ENCODE measurements at places on chromosomes 2 and 18. TPM values are rescaled to one million over a fixed set of nuclear protein-coding genes. Genes with fewer than 3 reads are reported as not detected.

The LCT gene
- 0.05 TPM for total RNA-seq

The ADGRF3 gene
- 1.6 TPM for total RNA-seq

DNA sequence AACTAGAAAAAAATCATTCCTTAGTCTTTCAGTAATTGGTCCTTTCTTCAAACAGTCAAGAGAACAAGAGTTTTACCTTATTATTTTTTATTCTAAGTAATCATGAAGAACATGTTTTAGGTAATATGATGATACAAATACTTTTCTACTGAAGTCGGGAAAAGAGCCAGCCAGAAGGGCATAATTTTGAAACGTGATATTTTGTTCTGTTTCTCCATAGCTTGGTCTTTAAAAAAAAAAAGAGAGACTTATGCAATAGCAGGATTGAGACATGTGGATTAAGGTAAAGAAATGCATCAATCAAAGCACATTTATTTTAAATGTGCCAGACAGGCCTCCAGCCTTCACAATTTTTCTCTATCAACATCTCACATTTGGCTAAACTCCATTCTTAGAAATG lies 1016.8 kb downstream of the CNTNAP5 start:
- H3K27ac ChIP-seq = no peak overlapping the region
- H3K4me3 ChIP-seq = no peak overlapping the region
- H3K4me1 ChIP-seq = no peaks in the 10 kb centered on the region
- DNase-seq = no peak

The CGREF1 gene
- 0.34 TPM for total RNA-seq

GRCh38 chr2:220064111-220065030 lies 436.9 kb downstream of the SLC4A3 start:
- H3K36me3 ChIP-seq = no peaks in the 10 kb centered on the region
- H3K27ac ChIP-seq = no peak overlapping the region
- no peak for DNase-seq
- H3K4me3 ChIP-seq = no peak overlapping the region
- H3K4me1 ChIP-seq = no peaks in the 10 kb centered on the region

GRCh38 chr2:27351802-27352598 lies 4.6 kb downstream of the GTF3C2 start:
- no peaks in the 10 kb centered on the region for H3K36me3 ChIP-seq
- H3K4me3 ChIP-seq = no peak overlapping the region
- DNase-seq = no peak
- H3K27me3 ChIP-seq = no peaks in the 10 kb centered on the region

DNA sequence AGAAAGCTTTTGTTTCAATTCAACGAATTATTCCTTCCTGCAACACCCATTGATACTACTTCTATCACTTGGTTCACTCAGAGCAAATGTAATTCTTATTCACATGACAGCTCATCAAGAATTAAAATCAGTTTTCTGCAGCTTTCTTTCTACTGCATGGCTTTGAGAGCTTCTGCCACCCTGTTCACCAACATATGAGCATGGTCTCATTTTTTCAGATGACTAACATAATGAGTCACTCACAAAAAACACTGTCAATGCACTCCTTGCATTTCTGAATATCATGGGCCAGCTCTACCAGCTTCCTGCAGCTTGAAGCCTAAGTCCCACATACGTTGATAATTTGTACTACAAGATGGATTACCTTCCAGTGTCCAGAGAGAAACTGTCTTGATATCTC lies 342.9 kb downstream of the LRATD1 start:
- no peaks in the 10 kb centered on the region for H3K4me1 ChIP-seq
- no peak for DNase-seq
- no peaks in the 10 kb centered on the region for H3K27me3 ChIP-seq
- H3K4me3 ChIP-seq = no peak overlapping the region
